Glutamatergic neuron (in vitro differentiated cells): ENCODE measurements at places on chromosomes 3 and 15.
A peak's percentile ranks its signal among the peaks of the same experiment; 100 is the strongest.

DNA sequence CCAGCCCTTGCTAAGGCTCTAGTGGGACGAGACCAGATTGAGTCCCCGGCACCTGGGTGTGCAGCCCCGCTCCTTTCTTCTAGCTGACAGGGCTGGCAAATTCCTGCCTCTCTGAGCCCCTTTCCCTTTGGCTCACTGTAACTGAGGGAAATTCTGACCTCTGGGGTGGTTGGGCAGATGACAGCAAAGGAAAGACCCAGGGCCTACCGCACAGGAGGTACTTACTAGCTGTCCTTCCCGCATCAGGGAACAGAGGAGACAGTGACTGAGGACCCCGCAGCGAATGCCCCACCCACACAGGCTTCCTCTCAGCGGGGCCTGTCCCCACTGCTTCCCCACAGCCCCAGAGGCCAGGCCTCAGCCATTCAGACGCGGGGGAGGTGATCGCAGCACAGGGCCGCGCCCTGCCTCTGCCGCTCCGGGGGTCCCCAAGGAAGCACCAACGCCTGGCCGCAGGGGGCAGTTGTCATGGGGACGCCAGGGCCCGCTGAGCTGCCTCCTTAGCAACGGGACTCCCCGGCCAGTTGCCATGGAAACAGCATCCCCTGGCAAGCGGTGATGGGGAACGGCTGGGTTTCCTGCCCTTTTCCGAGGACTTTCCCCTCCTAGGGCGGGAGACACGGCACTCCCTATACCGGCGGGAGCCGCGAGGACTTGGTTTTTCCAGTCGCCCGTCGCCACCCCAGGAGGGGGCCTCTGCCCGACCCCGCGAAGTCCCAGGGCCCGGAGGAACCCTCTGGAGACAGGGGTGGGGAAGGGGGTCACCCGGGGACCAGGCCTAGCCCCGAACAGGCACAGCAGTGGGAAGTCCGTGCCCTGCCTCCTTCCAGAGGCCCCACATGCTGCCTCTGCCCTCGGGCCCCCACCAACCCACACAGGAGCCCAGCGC, 50.1 kb downstream of the HCN4 start:
- DNase-seq, result peak; percentile 94

DNA sequence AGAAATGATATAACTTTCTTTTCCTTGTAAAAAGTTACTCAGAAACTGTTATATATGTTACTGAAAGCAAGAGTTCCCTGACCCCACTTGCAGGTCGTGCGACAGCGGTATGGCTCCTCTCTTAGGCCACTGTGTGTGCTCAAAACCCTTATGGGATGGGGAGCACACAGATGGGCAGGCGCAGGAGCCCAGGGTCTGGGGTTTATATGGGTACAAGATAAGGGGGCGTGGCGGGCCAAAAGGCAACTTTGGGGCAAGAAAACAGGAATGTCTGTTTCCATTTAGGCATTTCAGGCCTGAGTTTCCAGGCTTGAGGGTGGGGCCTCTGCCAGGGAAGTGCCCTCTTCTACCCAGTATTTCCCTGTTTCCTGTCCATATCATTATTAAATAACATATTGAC, 736.5 kb downstream of the VGLL3 start:
- DNase-seq, result no peak

- DNase-seq, result no peak
Observed at GRCh38 chr15:60875681-60876080, 353.4 kb downstream of the RORA start.

- no peak for DNase-seq
Observed at GRCh38 chr3:35484929-35485530, 154.3 kb upstream of the ARPP21 start.

GRCh38 chr3:131250466-131250865, 131.1 kb upstream of the NUDT16 start:
- DNase-seq, result no peak

DNA sequence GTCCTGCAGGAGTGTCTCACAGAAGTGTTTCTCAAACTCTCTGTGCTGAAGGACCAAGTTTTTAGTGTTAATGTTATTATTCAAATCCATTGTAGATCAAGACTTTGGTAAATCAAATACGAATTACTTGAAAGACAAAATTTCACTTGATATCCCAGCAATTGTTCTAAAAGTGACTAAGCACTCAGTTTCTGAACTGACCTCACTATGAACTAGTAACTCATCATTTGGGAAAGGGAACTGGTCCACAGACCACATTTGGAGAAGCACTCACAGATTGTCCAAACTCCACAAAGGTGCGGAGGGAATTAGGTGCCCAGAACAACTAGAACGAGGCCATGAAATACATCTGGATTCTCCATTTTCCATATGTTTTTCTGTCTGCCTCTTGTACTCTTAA, 25.6 kb downstream of the FAM43A start:
- no peak for DNase-seq

- no peak for DNase-seq
Observed at GRCh38 chr3:2643606-2644005, 466.6 kb downstream of the IL5RA start.

DNA sequence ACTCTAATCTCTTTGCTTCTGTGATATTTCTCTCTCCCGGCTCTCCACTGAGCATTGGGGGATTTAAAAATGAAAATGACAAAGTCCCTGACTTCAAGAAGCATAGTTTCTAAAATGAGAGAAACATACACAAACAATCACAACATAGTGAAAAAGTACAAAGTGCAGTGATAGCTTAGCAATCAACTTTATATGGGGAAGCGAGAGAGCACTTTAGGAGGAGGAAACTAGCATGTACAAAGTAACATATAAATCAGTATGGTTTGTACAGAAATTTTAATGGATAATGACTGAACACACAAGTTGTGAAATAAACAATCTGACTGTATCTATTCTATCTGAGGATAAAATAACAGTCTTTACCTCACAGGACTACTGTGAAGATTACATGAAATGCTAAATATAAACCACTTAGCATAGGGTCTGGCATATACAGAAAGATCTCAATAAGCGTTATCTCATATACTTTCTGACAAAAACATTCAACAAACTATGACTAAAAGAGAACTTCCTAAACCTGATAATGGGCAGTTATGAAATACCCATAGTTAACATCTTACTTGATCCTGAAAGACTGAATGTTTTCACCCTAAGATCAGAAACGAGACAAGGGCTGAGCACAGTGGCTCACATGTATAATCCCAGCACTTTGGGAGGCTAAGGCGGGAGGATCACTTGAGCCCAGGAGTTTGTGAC, 61.2 kb downstream of the PEAK1 start:
- DNase-seq, result no peak

DNA sequence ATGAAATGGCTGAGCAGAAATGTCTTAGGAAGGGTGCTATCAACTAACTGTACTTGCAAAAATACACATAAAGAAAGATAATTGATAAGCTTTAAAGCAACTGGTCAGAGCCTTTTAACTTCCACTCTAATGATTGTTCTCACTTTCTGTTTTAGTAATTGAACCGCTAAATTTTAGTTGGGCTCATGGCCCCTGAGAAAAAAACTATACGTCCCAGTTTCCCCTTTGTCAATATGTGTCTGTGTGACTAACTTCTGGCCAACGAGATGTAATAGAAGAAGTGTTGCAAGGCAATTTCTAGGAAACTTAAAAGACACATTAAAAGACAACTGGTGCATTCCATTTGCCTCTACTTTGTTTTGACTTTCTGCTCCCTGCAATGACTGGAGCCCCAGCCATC, 223.9 kb downstream of the NR1D2 start:
- DNase-seq, result no peak

DNA sequence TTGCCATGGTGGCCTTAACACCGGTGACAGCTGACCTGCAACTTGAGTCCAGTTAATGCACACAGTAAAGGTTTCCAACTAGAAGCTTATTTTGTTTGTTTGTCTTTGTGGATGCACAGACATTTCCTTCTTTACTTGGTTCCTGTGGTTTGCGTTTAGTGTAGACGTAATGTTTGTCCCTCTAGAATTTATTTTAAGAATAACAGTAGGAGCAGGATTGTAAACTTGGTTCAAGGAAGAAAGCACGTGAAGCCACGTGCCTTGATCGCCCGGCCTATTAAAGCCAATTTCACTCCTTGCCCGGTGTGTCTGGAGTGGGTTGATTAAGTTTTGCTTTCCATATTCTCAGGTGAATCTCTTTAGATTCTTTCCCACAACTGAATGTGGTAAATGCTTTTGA, 263.2 kb upstream of the C2CD4B start:
- DNase-seq, result no peak

GRCh38 chr15:22263738-22264137, 183.4 kb downstream of the OR4M2 start:
- no peak for DNase-seq

GRCh38 chr15:99279290-99279689, 28.0 kb downstream of the LRRC28 start:
- DNase-seq, result no peak

DNA sequence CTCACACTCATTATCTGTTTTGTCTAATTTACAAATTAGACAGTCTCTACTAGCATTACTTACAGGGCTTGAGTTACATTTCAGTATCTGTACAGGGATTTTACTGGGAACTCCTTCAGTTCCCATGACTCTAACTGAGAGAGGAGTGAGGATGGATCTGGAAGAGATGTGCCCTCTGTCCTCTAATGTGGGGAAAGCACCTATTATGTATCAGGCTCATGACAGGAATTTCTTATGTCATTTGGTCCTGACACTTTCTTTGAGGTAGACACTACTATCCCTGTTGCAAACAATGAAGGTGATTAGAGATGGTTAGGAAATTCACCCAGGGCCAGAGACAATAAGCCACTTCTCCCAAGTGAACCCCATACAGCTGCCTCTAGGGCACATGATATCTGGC, 10.9 kb upstream of the NCKIPSD start:
- no peak for DNase-seq

DNA sequence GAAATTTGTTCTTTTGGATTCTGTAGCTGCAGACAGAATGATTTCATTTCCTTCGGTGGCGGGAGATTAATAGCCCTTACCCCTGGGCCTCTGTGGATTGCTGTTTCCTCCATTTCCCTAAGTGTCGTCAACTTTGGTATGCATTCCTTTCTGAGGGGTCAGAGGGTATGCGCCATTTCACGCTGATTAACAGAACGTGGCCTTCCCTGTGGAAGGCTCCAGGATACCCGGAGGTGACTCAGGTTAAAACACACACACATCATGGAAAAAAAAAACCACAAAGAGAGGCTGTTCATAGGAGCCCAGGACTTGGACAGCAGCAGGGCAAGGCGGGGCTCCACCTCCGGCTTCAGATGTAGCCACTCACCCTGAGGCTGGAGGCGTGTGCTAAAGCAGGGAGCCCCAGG, 51.9 kb downstream of the EPHB1 start:
- DNase-seq, result no peak

DNA sequence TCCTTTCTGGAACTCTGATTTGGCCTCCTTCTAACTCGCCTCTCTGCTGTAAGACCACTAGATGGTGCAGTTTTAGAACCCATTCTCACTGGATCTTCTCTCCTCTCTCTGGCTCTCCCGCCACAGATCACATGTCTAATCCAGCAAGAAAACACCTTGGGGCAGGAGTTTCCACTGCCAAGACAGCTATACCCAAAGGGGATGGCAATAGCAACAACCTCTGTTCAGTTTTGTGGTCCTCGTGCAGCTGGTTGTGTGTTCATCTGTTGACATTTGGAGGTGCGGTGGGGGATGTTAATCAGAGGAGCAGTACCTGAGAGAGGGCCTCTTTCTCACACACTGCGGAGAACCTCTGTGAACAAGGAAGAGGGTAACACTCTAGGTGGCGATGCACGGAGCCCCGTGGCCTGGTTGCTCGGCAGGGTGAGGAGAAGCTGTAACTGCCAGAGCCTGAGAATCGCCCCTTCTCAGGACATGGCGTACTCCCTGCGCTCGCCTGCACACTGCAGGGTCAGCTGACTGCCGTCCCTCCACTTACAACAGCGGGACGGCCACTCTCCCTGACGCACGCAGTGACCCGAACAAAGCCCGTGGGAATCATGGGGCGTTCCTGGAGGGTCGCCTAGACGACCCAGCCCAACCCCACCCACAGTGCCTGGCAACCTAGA, at the start of gene TEX55:
Gene TEX55 (plus strand): TSS at position 666 of the 668 bp plus-strand sequence. CDS start 25 bp downstream, outside the sequence.
- no peak for DNase-seq

DNA sequence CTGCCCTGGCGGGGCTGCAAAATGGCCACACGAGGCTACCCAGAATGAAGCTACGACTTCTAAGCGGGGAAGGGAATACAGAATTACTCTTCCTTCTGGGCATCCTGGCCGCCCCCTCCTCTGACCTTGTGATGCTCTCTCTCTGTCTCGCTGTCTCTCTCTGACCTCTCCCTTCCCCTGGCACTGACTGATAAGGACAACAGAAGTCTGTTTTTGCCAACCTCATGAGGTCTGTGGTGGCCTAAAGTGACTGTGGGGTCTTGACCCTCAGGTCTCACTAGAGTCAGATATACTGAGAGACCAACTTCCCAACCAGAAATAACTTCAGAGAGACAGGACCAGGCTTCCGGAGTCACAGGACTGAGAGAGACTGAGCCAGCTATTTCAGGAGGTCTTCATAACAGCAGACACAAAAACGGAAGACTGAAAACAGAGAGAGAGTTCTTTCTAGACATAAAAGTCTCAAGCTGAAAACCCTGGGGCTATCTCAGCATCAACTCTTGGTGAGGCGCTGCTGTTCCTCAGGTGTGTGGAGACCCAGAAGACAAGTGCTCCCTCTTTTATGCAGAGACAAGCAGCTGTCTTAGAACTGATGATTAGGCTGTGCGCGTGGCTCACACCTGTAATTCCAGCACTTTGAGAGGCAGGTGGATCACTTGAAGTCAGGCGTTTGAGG, 38.2 kb upstream of the CFAP161 start:
- DNase-seq, result no peak

DNA sequence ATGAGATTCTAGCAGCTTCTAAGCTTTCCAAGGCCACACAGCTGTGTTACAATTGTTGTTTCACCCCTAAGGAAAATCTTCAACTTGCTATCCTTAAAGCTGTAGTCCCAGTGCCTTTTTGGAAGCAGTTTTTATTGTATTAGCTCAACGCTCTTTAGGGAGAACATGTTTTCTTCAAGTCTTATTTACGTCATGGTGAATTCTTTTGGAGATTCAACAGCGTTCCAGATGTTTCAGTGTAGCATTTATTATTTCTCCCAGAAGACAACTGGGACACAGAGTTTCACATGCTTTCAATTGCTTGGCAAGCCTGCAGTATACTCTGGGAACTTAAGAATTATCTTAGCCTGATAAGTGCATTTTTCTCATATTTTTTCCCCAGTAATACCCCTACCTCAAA, 888.3 kb downstream of the PLOD2 start:
- DNase-seq, result no peak

DNA sequence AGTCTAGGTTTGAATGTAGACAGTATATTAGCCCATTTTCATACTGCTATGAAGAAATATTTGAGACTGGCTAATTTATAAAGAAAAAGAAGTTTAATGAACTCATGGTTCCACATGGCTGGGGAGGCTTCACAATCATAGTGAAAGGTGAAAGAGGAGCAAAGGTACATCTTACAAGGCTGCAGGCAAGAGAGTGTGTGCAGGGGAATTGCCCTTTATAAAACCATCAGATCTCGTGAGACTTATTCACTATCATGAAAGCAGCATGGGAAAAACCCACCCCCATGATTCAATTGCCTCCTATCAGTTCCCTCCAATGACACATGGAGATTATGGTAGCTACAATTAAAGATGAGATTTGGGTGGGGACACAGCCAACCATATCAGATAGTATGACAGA, 440.1 kb upstream of the ARHGEF26 start:
- no peak for DNase-seq
